Stimulated activated CD8-positive, alpha-beta memory T cell treated with anti-CD3 and anti-CD28 coated beads, Interleukin-4, amount 100 ng/mL, for 1 hour (primary cell): ENCODE measurements at places on chromosomes 2 and 18.
A peak's percentile ranks its signal among the peaks of the same experiment; 100 is the strongest.

DNA sequence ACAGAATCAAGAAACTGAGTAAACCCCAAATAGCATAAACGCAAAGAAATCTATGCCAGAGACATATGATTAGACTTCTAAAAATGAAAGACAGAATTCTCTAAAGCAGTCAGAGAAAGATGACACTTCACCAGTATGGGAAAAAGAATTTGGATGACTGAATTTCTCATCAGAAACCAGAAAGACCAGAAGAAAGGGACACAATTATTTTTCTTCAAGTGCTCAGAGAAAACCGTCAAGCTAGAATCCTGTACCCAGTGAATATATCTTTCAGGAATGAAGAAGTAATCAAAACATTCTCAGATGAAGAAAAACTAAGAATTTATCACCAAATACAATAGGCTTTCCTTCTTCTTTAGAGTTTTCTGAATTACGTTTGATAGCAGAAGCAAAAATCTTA is 14.2 kb upstream of the ESPNL start:
- DNase-seq, result no peak

- DNase-seq, result no peak
These were observed 327.1 kb downstream of the GALNT13 start for GRCh38 chr2:154198866-154199265.

DNA sequence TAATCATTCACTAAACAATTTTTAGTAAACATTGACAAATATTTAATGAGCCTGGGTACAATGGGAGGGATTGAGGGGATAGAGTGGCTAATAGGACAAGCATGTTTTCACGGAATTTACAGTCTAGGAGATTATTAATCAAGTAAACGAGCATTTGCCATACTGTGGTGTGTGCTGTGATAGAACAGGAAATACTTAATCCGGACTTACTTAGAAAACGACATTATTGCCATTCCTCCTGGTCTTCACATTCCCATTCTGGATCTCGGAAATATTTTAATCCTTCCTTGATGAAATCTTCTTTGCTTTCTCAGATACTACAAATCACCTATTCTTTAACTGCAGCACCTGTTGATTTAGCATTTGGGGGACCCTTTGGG is 905 bp downstream of the TTLL4 start:
- DNase-seq, result no peak

GRCh38 chr2:224837558-224837957 is 121.4 kb upstream of the CCDC195 start:
- no peak for DNase-seq

GRCh38 chr2:232376713-232377112 is 1.8 kb upstream of the ALPP start:
- DNase-seq, result no peak

DNA sequence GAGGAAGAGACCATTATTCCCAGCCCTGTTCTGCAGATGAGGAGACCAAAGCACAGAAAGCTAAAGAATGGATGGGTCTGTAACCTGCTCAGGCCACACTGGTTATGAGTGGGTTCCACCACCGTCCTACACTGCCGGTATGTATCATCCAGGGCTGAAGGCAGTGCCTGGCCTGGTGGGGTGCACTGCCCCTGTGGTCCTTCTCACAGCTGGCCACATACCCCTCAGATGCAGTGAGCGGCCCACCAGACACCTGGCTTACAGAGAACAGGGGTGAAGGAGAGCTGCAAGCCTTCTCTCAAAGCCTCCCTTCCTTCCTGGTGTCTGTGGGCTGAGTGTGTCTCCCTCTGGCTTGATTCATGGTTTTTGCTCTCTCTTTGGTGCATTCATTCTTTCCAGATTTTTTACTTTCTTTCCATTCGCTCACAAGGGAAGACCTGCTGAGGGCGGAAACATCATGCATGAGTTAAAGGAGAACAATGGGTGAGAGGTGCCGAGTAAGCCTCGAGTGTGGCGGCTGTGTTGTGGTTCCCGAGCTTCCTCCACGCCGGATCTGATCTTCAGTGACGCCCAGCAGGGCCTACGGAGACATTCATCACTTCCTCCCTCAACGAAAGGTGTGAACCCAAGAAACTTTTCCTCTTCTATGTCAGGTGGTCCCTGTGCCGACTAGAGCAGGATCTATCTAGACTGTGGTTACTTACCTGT is 62.1 kb upstream of the REL start:
- DNase-seq, result peak; percentile 77

DNA sequence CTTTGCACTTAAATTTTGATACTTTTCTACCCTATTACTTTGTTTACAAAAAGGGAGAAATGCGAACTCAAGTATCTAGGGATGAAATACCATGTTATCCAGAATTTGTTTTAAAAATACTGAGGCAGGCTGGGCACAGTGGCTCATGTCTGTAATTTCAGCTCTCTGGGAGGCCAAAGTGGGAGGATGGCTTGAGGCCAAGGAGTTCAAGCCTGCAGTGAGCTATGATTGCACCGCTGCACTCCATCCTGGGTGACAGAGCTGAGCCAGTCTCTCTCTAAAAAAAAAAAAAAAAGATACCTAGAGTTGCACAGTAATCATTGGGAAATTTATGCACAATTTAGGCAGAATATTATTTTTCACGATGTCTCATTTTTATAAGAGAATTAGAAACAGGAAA is 12.4 kb upstream of the VAPA start:
- DNase-seq, result no peak
